ENCODE measurements at places on chromosomes 1 and 21.

- DNase-seq, result no peak
Measured at GRCh38 chr1:197468543-197469175, 200.6 kb downstream of the CRB1 start.

DNA sequence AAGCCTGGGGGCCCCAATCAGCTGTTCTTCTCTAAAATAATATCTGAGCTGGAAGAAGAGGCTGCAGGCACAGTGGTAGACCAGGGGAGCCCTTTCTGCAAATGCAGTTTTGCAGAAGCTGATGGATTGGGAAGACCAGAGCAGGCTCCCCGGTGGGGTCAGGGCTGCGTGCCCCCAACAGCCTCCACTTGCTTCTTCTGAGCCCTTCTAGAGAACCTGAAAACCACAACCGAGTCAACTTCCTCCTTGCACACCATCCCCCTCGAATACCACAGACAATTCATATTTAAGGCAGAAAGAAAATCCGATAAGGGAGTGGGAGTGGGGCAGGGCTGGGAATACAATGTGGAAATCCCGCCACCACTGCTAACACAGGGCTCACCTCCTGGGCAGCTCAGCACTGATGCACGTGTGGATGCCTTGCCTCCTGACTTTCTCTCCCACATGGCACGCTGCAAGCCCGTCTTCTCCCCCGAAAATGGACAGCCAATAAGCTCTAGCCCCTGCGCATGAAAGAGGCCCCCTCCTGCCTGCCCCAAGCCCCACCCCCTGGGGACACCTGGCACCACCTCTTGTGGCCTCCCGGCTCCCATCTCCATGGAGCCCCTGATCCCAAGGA, 25.4 kb upstream of the ALDH4A1 start:
- DNase-seq, result peak; percentile 31

- DNase-seq, result no peak
Measured at GRCh38 chr1:35536556-35537162, 20.5 kb downstream of the KIAA0319L start.

DNA sequence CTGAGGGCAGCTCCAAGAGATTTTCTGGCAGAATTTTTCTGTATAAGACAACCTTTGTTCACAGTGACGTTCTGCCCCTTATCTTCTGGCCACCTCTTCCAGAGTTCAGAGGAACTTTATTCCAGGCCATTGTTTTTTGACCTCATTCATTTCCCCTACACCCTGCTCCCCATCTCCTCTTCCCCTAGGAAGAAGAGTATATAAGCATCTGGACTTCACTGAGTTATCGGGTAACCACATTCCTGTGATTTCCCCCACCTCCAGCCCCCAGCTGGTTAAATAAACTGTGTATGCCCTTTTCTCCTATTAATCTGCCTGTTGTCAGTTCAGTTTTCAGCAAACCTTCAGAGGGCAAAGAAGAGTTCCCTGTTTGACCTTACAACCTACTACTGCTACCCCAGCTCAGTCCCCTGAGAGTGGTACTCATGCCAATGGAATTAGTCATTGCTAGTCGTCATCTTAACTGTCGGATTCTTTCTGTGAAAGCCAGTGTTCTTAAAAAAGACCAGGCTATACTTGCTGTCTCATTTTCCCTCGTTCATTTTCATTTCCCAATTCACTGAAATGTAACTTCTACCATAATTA, 14.3 kb upstream of the ALG14 start:
- DNase-seq, result no peak

- DNase-seq, result no peak
Measured at GRCh38 chr1:7456722-7457082, 314.4 kb upstream of the VAMP3 start.

GRCh38 chr21:34883491-34884271, 165.4 kb downstream of the RUNX1 start:
- no peak for DNase-seq

DNA sequence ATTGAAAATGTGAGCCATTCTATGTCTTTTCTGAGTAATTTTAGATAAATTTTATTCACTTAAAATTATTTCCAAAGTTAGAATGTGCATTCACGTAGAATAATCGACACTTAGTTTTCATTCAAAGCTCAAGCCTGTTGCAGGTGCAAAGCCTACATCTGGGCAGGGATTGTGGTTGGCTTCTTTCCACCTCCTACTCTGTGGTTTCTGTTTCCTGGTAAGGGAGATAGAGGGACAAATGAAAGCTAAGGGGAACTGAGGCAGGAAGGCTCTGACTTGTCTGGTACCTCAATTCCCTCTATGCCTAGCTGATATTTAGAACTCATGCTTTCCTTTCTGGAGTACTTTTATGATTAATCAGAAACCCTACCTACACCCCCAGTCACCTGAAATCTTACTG, 251.2 kb upstream of the DPYD start:
- DNase-seq, result no peak

DNA sequence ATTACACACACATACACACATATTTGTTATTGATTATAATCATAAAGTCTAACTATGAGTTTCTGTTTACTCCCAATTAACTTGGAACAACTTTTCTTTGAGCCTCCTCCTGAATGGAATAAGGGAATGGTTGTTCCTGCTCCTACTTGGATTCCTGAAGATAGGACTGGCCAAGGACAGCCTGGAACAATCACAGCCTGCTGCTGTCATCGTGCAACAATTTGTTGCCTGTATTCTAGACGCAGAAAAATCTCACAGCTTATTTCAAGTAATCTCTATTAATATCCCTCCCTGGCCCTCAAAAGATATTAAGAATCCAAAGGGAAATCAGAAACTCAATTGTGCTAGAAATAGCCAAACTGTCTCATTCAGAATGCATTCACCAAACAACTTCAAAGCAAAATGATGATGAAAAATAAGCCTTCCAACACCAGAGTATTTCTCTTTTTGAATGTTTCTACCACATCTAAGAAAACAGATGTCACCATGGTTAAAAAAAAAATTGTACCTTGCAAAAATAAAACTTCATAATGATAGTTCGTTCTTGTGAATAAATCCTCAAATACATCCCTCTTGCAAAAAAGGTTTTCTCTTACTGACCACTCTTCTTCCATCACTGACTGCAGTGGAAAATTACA, 30.9 kb downstream of the RCAN1 start:
- DNase-seq, result no peak

DNA sequence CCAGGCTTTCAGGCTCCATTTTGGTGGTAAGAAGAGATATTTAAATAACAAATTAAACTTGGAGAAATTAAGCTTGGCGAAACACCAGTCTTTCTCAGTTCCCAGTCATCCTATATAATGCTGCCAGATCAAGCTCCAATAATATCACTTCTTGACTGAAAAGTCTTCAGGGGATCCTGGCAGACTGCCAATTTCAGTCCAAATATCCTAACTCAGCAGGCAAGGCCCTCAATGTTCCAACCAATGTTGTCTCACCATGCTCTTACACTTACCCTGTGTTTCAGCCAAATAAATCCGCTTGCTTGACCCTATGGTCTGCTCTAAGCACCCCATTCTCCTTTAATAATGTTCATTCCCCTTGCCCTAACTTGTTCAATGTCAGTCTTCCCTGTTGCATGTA, 39.9 kb upstream of the BCL10 start:
- DNase-seq, result no peak

GRCh38 chr1:92356956-92357355, 58.1 kb downstream of the RPAP2 start:
- DNase-seq, result no peak

- no peak for DNase-seq
Measured at GRCh38 chr1:63987014-63987627, 213.3 kb downstream of the ROR1 start.

GRCh38 chr1:38558500-38559445, 300.8 kb downstream of the RRAGC start:
- DNase-seq, result no peak

- no peak for DNase-seq
Measured at GRCh38 chr1:10495952-10496351, 21.2 kb downstream of the PEX14 start.

GRCh38 chr1:112862753-112863426, 93.1 kb downstream of the SLC16A1 start:
- no peak for DNase-seq

DNA sequence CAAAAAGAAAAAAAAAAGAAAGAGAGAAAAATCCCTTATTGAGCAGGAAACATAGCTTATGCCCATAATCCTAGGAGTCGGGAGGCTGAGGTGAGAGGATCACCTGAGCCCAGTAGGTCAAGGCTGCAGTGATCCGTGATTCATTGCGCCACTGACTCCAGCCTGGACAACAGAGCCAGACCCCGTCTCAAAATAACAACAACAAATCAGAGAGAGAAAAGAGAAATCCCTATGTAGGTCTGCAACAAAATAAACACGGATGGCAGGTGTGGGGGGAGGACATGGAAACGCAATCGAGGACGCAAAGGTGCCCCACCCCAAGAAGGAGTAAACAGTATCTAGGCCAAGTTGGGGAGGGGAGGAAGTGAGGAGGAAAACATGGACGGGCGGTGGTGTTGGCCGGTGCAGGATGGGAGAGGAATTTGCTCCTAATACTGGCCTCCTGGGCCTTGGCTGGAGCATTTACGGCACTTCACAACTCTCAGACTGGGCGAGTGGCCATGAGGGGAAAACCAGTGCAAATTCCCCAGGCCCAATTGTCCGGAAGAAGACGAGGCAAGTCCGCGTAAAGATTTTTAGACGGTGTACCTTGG, 609 bp upstream of the CHTOP start:
- no peak for DNase-seq

DNA sequence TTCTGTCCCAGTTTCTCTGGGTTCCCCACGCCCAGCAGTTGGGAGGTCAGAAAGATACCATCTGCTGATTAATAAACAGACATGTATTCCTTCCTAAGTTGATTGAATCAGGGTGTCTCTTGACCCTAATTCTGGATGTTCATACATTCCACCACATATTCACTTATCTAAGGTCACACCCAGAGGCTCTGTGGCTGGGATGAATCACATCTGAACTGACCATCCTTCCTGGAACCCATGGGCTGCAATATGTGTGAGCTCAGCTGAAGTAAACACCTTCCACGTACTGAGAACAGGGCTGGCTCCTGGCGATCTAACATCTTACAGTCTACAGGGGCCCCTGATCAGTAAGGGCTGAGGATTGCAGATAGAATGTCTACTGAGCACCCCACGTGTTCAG, 20.5 kb upstream of the TRABD2B start:
- DNase-seq, result no peak

GRCh38 chr1:151594143-151594625, 17.7 kb upstream of the SNX27 start:
- no peak for DNase-seq

DNA sequence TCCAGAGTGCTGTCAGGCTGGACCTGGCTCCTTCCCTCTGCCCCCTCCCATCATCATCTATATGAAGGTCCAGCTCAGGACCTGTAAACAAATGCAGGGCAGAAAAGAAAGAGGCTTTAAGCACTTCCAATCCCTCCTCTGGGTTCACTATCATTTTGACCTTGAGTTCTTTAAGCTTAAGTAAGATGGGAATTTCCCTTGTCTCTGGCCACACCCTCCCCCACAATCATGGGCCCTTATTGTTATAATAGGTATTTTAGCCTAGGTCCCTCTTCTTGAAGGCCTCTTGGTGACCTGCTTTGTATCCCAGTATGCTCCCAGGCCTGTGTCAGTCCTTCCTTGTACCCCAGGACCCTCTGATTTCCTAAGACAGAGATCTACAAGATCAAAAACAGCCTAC, 45.1 kb upstream of the EPS15 start:
- DNase-seq, result no peak

DNA sequence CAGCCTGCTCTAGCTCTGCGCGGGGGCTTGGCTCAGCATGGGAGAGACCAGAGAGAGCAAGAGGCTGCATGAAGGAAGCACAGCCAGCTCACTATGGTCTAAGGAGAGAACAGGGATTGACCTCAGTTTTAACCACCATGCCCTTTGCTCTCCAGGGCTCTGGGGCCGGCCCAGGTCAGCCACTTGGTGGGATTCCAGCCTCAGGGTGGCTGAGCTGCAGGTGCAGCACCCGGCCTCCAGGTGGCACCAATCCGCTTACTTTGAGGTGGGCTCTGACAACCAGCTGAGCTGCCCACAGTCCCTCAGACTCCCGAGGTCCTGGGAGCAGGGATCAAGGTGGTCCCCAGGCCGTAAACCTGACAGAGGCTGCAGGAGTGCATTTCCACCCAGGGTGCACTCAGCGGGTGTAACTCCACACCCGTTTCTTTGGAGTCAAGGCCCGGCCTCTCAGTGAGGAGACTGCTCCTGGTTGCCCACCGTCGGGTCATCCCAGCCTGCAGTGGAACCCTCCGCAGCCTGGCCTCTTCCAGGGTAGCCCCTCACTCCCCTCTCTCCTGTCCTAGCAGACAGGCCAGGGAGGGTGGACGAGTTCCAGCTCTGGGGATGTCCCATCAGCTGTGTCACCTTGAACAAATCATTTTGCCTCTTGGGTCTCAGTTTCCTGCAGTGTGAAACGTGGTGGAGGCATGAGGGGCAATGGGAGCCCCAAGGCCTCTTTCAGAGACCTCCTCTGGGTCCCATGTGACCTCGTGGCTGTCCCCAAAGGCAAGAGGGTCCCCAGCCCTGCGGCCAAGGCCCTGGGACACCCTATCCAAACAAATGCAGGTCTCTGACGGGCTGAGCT, 607 bp upstream of the LGR6 start:
- peak; percentile 40 for DNase-seq

GRCh38 chr1:3383679-3384078, 70.8 kb upstream of the ARHGEF16 start:
- DNase-seq, result no peak

DNA sequence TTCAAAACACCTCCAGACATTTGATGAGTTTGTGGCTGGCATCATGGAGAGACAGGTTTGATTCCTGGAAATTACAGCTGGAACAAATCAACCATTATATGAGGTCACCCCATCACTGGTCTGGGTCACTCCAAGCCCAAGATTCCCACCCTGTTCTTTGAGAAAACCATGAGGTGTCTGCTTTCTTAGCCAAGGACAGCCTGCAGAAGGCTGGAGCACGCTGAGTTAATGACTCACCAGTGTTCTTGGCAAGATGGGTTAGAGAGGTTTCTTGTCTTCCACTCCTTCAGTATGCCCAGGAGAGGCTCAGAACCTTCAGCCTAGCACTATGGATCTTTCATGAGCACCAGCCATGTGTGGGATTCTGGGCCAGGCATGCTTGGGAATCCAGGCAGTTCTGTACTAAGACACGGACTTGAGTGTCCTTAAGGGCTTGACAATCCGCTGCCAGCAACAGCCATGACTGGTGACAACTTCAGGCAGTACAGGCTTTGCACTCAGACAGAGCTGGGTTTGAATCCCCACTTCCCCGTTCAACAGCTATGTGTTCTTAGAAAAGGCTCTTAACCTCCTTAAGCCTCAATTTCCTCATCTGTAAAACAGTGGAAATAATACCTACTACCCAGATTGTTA, 43.9 kb downstream of the GRHL3 start:
- DNase-seq, result no peak

DNA sequence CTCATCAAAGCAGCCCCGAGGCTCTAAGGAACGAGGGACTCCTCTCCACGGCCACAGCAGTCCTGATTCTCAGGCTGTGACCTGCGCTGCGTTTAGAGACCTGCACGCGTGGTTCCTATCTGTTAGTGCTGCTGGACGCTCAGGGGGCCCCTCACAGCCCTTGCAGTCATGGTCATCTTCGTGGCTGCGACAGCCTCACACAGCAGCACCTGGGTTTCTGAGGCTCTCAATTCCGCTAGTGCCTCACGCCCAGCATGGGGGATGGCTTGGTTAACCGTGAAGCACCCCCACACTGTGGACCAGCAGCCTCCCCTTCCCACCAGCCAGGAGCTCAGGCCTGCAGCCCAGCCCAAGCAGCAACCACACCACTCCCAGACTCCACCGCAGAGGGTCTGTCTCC, 7.8 kb downstream of the MORN1 start:
- no peak for DNase-seq

Measured in CMK (cell line).